Breast epithelium (tissue), 4 donors: ENCODE measurements at places on chromosomes 12 and 14. TPM values are rescaled to one million over a fixed set of nuclear protein-coding genes. Genes with fewer than 3 reads are reported as not detected.

- H3K27ac ChIP-seq, result no peak overlapping the region
- no peak overlapping the region for H3K4me3 ChIP-seq
- no peaks in the 10 kb centered on the region for H3K4me1 ChIP-seq
- no peaks in the 10 kb centered on the region for H3K27me3 ChIP-seq
- no peaks in the 10 kb centered on the region for H3K36me3 ChIP-seq
- DNase-seq, result no peak
Measured at GRCh38 chr12:20000229-20000849, 368.0 kb upstream of the PDE3A start.

DNA sequence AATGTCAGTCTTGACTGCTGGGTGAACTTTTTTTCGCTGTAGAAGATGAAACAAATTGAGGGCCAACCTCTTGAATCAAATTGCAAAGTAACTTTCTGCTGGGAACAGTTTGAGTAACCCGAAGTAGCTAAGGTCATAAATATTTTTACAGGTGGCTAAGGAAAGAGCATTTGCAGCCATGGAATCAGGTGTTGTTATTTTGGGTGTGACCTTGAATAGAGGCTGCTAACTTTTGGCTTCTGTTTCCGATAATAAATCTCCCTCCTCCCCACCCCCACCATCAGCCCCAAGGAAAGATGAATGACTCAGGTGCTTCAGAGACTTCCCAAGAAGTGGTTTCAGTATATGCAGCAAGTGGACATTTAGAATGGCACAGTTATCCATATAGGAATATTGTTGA, 571.7 kb downstream of the DIO2 start:
- no peaks in the 10 kb centered on the region for H3K4me1 ChIP-seq
- H3K36me3 ChIP-seq, result no peaks in the 10 kb centered on the region
- no peak overlapping the region for H3K4me3 ChIP-seq
- H3K27ac ChIP-seq, result no peak overlapping the region
- no peaks in the 10 kb centered on the region for H3K27me3 ChIP-seq

DNA sequence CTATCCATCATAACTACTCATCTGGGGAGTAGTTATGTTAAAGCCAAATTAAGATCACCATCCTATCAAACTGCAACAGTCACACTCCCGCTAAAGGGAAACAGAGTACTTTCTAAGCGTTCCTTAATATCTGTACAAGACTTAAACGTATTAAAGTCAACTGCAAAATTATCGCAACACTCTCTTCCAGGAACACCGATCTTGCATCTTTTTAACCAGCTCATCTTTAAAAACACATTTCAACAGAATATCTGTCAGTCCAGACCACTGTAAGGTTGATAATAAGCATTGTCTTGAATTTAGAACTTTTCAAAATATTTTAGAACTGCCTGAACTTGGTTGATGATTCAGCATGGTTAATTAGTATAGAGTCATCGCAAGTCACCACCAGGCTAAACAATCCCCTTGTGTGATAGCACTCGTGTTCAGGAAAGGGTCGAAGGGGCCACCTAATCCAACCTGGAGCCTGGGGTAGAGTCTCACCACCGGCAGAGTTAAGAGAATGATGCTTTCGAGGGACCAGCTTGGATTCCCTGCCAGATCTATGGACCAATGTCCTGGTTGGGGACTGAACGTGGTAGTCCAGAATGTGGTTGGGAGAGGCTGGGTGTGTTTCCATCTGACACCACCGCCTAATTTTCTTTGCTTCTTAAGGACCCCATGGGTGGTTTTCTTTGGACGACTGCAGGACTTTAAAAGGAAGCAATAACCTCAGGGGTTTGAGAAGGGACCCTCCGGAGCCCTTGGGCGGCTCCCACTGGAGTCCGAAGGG, 890 bp downstream of the SPTLC2 start:
- H3K4me1 ChIP-seq, result peaks cover 6% of the 10 kb centered on the region
- H3K27ac ChIP-seq, result peak overlapping the region; percentile 84
- no peak for DNase-seq
- no peaks in the 10 kb centered on the region for H3K36me3 ChIP-seq
- peak overlapping the region; percentile 90 for H3K4me3 ChIP-seq

EPYC gene
- total RNA-seq, result not detected

SCNN1A gene
- 175 TPM for total RNA-seq

DNA sequence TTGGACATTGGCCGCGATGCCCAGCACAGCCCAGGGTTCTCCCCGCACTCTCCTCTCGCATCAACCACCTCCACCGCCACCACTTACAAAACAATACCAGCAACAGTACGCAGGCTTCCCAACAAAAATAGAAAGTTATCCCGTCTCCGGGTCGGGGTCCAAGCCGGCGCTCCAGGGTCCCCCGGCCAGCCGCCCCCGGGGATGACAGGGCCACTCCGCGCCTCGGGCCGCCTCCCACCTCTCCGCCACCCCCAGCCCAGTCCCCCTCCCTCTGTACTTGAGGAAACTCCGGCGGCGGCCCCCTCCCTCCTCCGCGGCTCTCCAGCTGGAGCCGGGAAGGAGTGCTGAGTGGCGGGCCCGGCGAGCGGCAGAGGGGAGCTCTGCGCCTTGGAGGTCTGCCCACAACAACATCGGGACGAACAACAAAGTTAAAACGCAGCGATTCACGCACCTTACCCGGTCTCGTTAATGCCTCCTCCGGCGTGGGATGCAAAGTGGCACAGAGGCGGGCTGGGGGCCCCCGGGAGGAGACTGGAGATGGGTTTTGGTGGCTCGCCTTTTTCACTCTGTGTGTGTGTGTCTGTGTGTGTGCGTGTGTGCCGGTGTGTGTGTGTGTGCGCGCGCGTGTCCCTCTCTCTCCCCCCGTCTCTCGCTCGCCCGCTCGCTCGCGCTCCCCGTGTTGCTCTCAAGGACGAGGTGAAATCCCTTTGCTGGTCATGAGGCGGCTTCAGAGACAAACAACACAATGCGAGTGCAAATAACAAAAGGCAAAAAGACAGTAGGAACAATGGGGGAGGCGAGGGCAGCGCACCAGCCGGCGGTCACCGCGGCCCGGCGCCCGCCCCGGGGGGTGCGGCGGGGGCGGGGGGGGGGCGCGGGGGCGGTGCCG, 386.8 kb downstream of the BCAT1 start:
- peak overlapping the region; percentile 84 for H3K4me3 ChIP-seq
- peak overlapping the region; percentile 96 for H3K27ac ChIP-seq
- no peaks in the 10 kb centered on the region for H3K4me1 ChIP-seq
- DNase-seq, result no peak
- H3K27me3 ChIP-seq, result no peaks in the 10 kb centered on the region
- no peaks in the 10 kb centered on the region for H3K36me3 ChIP-seq

FGF23 gene
- not detected for total RNA-seq

KRT72 gene
- total RNA-seq, result not detected

GRCh38 chr14:24481622-24482324, 26.3 kb downstream of the CMA1 start:
- H3K4me1 ChIP-seq, result no peaks in the 10 kb centered on the region
- no peak overlapping the region for H3K27ac ChIP-seq
- H3K27me3 ChIP-seq, result no peaks in the 10 kb centered on the region

GRCh38 chr12:46452776-46453175, 80.2 kb upstream of the SLC38A2 start:
- no peaks in the 10 kb centered on the region for H3K36me3 ChIP-seq
- no peak overlapping the region for H3K4me3 ChIP-seq
- no peaks in the 10 kb centered on the region for H3K4me1 ChIP-seq
- H3K27ac ChIP-seq, result no peak overlapping the region
- H3K27me3 ChIP-seq, result no peaks in the 10 kb centered on the region

- no peak overlapping the region for H3K27ac ChIP-seq
- peaks cover 2% of the 10 kb centered on the region for H3K4me1 ChIP-seq
- no peaks in the 10 kb centered on the region for H3K27me3 ChIP-seq
- no peak for DNase-seq
Measured at GRCh38 chr14:69705706-69706105, 61.2 kb upstream of the SRSF5 start.

- no peaks in the 10 kb centered on the region for H3K36me3 ChIP-seq
- no peak overlapping the region for H3K4me3 ChIP-seq
- no peak for DNase-seq
- H3K27me3 ChIP-seq, result peaks cover 100% of the 10 kb centered on the region
- H3K4me1 ChIP-seq, result no peaks in the 10 kb centered on the region
Measured at GRCh38 chr14:28776482-28777266, 10.1 kb downstream of the FOXG1 start.

- H3K27me3 ChIP-seq, result no peaks in the 10 kb centered on the region
- H3K36me3 ChIP-seq, result no peaks in the 10 kb centered on the region
- peak overlapping the region; percentile 81 for H3K27ac ChIP-seq
- DNase-seq, result no peak
Measured at GRCh38 chr12:57694459-57695019, 607 bp downstream of the OS9 start.

GRCh38 chr12:104499668-104500332, 43.1 kb downstream of the CHST11 start:
- H3K4me1 ChIP-seq, result no peaks in the 10 kb centered on the region
- H3K27ac ChIP-seq, result no peak overlapping the region
- H3K27me3 ChIP-seq, result no peaks in the 10 kb centered on the region
- no peak overlapping the region for H3K4me3 ChIP-seq

FOXM1 gene
- 0.44 TPM for total RNA-seq

DNA sequence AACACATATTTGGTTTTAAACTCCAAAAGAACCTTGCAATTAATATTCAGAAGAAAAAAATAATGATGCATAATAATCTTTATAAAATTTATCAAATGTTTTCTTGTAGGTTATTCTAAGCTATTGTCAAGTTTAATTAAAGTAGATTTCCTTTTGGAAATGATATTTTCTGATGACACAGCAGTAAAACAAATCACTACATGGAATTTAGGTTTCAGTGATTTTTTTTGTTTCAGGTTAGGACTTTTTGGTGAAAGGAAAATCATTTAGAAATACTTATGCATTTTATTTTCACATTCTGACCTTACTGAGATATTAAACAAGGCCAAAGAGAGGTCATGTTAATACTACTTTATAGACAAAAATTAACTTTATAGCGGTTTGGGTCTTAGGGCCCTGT, 1067.2 kb downstream of the TMTC2 start:
- no peak overlapping the region for H3K27ac ChIP-seq
- no peak overlapping the region for H3K4me3 ChIP-seq
- H3K36me3 ChIP-seq, result no peaks in the 10 kb centered on the region
- H3K27me3 ChIP-seq, result no peaks in the 10 kb centered on the region
